ENCODE measurements at places on chromosomes 11 and 22. TPM values are rescaled to one million over a fixed set of nuclear protein-coding genes. Genes with fewer than 3 reads are reported as not detected.
A peak's percentile ranks its signal among the peaks of the same experiment; 100 is the strongest.

DNA sequence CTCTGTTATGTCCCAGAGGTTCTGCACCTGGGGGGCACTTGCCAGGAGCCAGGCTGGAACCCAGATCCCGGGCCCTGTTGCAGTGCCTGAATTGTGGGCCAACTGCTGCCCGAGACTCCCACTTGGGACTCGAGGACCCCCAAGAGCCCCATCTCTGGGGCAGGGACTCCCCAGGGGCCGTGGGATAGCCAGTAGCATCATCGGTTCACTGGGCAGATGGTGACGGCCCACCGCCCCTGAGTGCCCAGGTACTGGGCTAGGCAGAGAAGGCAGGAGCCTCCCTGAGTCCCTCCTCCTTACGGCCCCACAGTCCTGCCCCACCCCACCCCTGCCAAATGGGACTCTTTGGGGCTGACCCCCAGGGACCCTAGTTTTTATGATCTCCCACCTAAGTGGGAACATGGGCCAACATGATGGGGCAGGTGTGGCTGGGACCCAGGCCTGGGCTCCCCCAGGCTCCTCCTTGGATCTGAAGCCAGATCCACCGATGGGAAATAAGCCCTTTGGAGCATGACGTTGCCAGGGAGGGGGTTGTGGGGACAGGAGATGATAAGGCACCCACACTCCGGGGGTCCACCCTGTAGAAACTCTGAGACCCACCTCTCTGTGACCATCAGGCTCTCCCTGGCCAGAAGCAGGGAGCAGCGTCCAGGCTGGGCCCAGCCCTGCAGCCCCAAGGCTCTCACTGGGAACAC lies 94.5 kb upstream of the FGF3 start:
- DNase-seq = no peak
- H3K36me3 ChIP-seq = no peaks in the 10 kb centered on the region
- peaks cover 8% of the 10 kb centered on the region for H3K27me3 ChIP-seq
- peaks cover 6% of the 10 kb centered on the region for H3K4me1 ChIP-seq
- no peak overlapping the region for H3K4me3 ChIP-seq

DNA sequence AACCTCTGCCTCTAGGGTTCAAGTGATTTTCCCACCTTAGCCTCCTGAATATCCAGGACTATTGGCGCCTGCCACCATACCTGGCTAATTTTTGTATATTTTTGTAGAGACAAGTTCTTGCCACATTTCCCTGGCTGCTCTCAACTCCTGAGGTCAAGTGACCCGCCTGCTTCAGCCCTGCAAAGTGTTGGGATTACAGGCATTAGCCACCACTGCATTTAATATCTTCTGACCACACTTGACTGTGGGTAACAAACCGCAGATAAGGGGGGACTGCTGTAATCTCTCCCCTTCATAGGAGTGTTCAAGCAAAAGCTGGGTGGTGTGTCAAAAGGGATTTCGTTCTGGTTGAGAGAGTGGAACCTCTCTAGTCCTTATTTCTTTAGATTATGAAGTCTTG lies 53.4 kb downstream of the GRAMD1B start:
- no peak overlapping the region for H3K27ac ChIP-seq
- no peaks in the 10 kb centered on the region for H3K36me3 ChIP-seq
- DNase-seq = no peak
- peaks cover 5% of the 10 kb centered on the region for H3K27me3 ChIP-seq

DNA sequence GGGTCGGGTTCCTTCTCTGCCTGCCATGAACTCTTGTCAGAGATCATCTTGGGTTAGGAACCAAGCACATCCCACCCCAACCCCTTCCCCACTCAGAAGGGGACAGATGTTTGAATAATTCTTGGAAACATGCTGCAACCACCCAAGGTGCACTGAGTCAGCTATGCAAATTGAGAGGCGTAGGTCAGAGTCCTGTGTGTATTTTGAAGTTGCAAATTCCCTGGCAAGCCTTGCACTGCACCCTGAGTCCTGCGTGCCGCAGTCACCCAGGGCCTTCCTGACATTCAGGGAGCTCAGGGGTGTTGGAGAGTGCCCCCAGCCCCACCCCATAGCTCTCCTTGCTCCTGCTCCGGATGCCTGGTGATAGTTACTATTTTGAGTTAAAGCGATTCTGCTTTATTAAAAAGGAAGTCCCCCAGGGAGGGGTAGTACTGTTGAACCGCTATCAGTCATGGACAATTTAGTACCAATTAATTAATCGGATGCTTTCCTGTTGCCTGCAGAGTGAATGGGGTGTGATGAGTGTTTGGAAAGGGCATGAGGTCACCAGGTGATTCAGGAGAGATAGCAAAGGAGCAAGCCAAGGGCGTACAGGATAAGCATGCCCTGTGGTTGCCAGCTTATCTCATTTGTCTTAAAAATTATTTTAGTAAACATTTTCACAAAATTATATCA lies 123.7 kb downstream of the GRIK4 start:
- DNase-seq = no peak
- H3K36me3 ChIP-seq = no peaks in the 10 kb centered on the region
- no peak overlapping the region for H3K4me3 ChIP-seq
- no peak overlapping the region for H3K27ac ChIP-seq
- no peaks in the 10 kb centered on the region for H3K4me1 ChIP-seq

- peaks cover 13% of the 10 kb centered on the region for H3K27me3 ChIP-seq
- peaks cover 13% of the 10 kb centered on the region for H3K36me3 ChIP-seq
- H3K27ac ChIP-seq = no peak overlapping the region
- no peak overlapping the region for H3K4me3 ChIP-seq
- H3K4me1 ChIP-seq = no peaks in the 10 kb centered on the region
These were observed 70.1 kb upstream of the LDLRAD3 start for GRCh38 chr11:35873721-35874120.

GRCh38 chr11:68948496-68948895 lies 32.3 kb downstream of the MRGPRD start:
- H3K36me3 ChIP-seq = no peaks in the 10 kb centered on the region
- H3K4me3 ChIP-seq = no peak overlapping the region
- no peaks in the 10 kb centered on the region for H3K27me3 ChIP-seq
- no peak overlapping the region for H3K27ac ChIP-seq
- DNase-seq = no peak
- H3K4me1 ChIP-seq = peaks cover 2% of the 10 kb centered on the region

DNA sequence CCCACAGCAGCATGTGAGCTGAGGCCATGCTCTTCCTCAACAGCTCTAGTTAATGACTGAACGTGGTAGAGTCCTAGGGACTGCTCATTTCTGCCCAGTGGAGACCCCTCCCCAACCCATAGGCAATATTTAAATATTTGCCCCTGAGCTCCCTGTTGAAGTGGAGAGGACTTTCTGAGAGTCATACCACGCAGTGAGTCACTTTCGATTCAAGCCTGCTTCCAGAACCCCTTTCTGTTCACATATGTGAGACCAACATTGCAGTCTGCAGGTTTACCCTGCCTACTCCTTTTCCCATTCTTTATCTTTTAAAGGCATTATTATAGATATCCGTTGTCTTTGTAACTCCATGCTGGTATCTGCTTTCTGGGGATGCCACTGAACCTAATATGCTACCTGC lies 946.3 kb downstream of the JRKL start:
- DNase-seq = no peak
- H3K36me3 ChIP-seq = no peaks in the 10 kb centered on the region
- no peaks in the 10 kb centered on the region for H3K4me1 ChIP-seq
- H3K4me3 ChIP-seq = no peak overlapping the region
- no peak overlapping the region for H3K27ac ChIP-seq
- no peaks in the 10 kb centered on the region for H3K27me3 ChIP-seq

- no peak overlapping the region for H3K4me3 ChIP-seq
- peaks cover 43% of the 10 kb centered on the region for H3K27me3 ChIP-seq
- peaks cover 1% of the 10 kb centered on the region for H3K4me1 ChIP-seq
- H3K36me3 ChIP-seq = no peaks in the 10 kb centered on the region
These were observed 36.7 kb upstream of the VWA5A start for GRCh38 chr11:124078591-124078990.

GRCh38 chr11:16825968-16826367 lies 87.5 kb downstream of the C11orf58 start:
- H3K27ac ChIP-seq = no peak overlapping the region
- H3K4me1 ChIP-seq = no peaks in the 10 kb centered on the region
- no peaks in the 10 kb centered on the region for H3K27me3 ChIP-seq

- H3K4me1 ChIP-seq = no peaks in the 10 kb centered on the region
- H3K36me3 ChIP-seq = peaks cover 5% of the 10 kb centered on the region
- no peak overlapping the region for H3K4me3 ChIP-seq
- H3K27me3 ChIP-seq = no peaks in the 10 kb centered on the region
- no peak for DNase-seq
These were observed 19.3 kb upstream of the TMPRSS5 start for GRCh38 chr11:113725407-113725806.

DNA sequence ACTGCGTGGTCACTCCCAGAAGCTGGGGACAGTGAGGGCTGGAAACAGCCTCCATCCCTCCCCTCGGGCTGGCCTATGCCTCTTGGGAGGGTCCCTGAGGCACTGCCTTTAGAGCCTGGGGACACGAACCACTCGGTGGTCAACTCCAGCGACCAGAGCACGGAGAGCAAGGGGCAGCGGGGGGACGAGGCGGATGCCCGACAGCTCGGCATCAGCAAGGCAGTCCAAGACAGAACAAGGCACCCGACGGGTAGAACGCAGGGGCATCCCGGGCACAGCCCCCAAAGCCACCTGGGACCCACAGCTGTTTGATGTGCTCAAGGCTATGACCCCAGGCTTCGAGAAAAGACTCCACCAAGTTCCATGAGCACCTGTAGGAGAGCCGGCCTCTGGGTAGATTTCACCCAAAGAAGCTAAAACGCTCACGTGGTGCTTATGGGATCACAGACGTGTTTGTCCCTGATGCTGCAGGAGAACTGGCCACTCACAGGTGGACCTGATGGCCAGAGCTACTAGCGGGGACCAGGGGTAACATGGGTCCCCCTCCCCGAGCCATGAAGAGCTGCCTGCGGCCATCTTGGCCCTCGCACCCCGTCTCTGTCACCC lies 510 bp upstream of the LSP1 start:
- H3K4me3 ChIP-seq = peak overlapping the region; percentile 100
- H3K27ac ChIP-seq = peak overlapping the region; percentile 98
- DNase-seq = no peak
- H3K27me3 ChIP-seq = no peaks in the 10 kb centered on the region

DNA sequence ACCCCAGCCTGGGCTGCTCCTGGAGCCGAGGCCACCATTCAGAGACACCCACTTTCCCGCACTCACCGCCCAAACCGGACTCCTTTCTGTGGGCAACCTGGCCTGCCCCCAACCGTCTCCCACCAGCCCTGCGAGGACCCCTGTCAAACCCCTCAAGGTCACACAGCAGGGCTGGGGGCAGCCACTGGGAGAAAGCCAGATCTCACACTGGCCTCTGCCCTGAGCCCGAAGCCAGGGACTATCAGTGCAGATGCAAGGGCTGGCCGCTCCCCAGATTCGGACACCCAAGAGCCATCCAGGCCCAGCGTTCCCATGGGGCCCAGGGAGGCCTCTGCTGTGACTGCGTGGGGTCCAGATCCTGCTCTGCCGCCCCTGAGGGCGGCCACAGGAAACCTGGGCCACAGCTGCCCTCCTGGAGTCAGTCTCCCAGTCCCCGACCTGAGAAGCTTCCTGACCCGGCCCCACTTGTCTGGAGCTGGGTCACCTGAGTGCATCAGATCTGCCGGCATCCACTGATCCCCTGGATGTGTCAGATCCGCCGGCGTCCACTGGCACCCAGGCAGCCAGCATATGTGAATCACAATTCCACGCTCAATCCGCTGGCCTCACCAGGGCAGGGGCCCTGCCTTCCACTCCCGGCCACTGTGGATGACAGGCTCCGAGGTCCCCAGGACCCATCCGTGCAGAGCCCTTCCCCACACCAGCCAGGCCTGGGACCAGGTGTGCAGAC lies 139.7 kb downstream of the BRD1 start:
- no peak overlapping the region for H3K27ac ChIP-seq
- H3K4me3 ChIP-seq = no peak overlapping the region
- H3K36me3 ChIP-seq = no peaks in the 10 kb centered on the region
- peaks cover 11% of the 10 kb centered on the region for H3K27me3 ChIP-seq

DNA sequence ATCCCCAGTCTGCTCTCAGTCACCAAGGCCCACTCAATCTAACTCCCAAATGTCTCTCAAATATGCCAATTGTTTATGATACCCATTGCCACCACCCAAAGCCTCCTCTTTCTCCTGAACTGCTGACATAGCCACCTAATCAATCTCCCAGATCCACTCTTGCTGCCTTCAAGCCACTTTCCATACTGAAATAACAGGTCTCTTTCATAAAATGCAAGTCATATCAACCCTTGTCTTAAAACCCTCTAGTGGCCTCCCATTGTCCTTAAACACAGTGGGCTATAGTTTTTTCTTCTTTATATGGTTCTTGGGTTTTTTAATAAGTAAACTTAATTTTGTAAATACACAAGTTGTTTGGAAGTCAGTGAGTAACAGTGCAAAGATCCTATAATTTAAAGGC lies 155.2 kb upstream of the ZC3H12C start:
- H3K36me3 ChIP-seq = no peaks in the 10 kb centered on the region
- no peak overlapping the region for H3K4me3 ChIP-seq
- H3K27ac ChIP-seq = no peak overlapping the region
- no peak for DNase-seq
- H3K4me1 ChIP-seq = no peaks in the 10 kb centered on the region

DNA sequence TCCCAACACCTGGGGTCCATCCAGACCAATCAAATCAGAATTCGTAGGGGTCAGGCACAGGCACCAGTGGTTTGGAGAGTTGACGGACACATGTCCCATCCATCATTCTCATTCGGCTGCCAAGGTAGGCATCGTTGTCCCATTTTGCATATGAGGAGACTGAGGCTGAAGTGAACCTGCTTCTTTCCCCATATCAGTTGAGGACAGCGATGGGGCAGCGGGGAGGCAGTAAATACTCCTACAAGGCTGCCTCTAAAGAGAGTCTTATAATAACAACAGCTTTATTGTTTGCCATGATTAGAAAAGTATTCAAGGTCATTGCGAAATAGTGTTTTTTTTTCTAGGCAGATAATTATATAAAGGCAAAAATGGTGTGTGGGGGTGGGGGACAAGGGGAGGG lies 1.6 kb upstream of the BEST1 start:
- no peaks in the 10 kb centered on the region for H3K27me3 ChIP-seq
- H3K36me3 ChIP-seq = no peaks in the 10 kb centered on the region
- no peak for DNase-seq
- H3K27ac ChIP-seq = no peak overlapping the region
- H3K4me1 ChIP-seq = no peaks in the 10 kb centered on the region
- no peak overlapping the region for H3K4me3 ChIP-seq

GRCh38 chr11:11732116-11732515 lies 109.7 kb upstream of the USP47 start:
- H3K4me1 ChIP-seq = no peaks in the 10 kb centered on the region
- DNase-seq = no peak
- no peaks in the 10 kb centered on the region for H3K36me3 ChIP-seq

DNA sequence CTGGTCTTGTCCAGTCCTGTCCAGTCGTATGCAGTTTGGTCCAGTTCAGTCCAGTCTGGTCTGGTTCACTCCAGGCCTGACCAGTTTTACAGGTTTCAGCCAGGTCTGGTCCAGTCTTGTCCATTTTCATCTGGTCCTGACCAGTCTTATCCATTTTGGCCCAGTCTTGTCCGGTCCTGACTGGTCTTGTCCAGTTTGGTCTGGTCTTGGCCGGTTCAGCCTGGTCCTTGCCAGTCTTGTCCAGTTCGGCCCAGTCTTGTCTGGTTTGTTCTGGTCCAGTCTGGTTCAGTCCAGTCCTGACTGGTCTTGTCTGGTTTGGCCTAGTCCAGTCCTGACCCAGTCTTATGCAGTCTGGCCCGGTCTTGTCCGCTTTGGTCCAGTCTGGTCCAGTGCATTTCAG lies 380.2 kb downstream of the OR4C45 start:
- H3K27ac ChIP-seq = no peak overlapping the region
- no peaks in the 10 kb centered on the region for H3K36me3 ChIP-seq
- no peaks in the 10 kb centered on the region for H3K4me1 ChIP-seq
- H3K4me3 ChIP-seq = no peak overlapping the region

Gene SLC25A1
- total RNA-seq = 36.3 TPM

Gene ZP1
- not detected for total RNA-seq

Gene OR51I1
- total RNA-seq = not detected

Gene CFAP300
- not detected for total RNA-seq

Data from naive thymus-derived CD8-positive, alpha-beta T cell (primary cell).